ENCODE measurements at places on chromosomes 7 and 10.

DNA sequence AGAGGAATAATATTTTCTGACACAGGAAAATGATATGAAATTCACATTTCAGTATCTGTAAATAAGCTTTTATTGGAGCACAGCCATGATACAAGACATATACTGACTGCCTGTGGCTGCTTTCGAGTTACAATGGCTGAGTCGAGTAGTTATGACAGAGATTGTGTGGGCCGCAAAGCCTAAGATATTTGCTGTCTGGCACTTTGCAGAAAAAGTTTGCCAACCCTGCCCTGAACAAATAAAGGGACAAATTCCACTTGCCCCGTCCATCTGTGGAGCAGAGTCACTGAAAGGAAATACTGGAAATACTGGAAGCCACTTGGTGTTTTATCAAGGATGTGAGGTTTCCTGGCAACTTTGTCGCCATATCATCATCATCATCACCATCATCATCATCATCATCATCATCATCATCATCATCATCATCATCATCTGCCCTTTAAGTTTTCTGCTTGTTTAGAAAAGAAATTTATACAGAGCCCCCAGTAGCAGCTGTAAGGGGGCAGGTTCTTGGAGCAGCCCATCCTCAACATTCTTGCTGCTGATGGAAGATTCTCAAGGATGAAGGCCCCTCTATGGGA is 85.8 kb downstream of the TCF7L2 start:
- no peak for DNase-seq

DNA sequence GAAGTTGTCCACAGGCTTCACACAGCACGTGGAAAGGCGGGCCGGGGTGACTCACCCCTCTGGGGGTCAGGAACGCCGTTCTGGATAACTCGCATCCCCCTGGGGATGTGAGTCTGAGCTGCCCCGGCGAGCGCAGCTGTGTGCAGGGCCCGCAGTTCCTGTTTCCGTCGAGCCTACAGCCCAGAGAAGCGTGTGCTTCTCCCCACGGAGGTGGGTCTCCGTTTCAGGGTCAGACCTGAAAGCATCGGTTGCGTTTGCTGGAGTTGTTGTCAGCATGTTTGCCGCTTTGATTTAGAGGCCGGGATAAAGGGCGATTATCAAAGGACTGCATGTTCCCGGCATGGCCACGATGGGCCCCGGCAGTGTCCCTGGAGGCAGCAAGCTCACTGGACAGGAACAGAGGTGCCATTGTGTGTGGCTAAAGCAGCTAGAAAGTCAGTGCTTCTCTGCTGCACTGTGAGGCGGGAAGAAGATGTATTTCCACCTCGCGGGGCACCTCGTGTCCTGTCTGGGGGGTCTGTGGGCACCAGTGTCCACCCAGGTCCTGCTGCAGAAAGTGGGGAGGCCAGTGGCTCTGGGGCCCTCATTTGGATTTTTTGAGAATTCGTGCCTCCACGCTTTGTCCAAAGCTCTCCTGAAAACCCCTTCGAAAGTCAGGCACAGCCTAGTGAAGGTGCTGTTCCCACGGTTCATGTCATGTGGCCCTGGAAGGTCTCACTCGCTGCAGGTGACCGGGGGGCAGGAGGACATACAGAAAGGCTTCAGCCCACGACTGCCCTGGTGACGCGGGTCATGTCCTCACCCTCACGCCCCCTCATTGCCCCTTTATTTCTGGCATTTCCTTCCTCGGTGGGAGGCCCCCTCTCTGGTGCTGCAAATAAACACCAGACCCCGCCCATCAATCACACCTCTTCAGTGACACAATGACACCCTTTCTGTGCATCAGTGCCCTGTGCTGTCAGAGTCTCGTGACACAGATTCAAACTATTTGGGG is 27.4 kb upstream of the GDI2 start:
- DNase-seq, result peak; percentile 43

DNA sequence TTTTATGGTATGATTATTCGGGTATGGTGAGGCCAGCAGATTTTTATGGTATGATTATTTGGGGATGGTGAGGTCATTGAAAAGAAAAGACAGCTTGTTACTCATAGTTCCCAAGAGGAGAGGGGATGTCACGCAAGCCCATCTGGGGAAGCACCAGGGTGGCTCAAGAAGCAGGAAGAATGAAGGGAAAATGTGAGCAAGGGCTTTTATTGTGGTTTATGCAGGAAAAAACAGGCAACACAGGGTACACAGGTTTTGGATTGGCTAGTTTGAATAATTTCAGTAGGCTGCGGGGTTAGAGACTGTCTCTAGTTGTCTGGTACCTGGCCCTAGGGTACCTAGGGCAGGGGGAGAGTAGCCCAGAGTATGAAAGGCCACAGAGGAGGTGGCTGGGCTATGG is 26.8 kb upstream of the DGKI start:
- DNase-seq, result no peak

- peak; percentile 1 for DNase-seq
Observed at GRCh38 chr10:36759141-36759805, 366.1 kb upstream of the ANKRD30A start.

- DNase-seq, result no peak
Observed at GRCh38 chr10:70615784-70616522, 13.4 kb upstream of the PRF1 start.

All from kidney epithelial cell (primary cell).